ENCODE measurements at places on chromosomes 6 and 20.

GRCh38 chr6:31037682-31038081 is 27.4 kb downstream of the MUC22 start:
- no peak for DNase-seq

DNA sequence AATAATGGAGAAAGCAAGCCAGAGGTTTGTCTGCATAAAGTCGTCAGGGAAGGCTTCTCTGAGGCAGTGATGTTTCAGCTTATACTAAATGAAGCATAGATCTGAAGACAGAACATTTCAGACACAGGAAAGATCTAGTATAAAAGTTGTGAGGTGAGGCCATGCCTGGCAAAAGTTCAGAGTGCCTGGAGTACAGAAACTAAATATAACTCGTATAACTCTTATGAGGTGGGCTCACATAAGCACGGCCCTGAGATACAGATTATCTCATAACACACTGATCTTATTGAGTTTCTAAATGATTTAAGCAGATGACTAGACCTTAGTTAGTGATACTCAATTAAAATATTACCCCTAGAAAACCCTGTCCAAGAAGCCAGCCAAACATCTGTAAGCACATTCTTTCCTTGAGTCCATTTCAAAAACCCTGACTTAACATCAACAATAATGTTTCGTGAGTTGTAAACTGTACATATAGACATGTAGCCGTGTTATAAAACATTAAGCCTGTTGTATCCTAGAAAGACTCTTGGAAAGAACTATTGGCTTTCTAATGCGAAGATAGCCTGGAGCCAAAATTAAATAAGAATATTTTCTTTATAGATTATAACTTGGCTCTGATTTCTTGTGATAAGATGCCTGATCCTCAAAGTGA is 667.6 kb downstream of the TENT5A start:
- DNase-seq = no peak

GRCh38 chr6:75101896-75102295 is 104.0 kb downstream of the COL12A1 start:
- DNase-seq = no peak

DNA sequence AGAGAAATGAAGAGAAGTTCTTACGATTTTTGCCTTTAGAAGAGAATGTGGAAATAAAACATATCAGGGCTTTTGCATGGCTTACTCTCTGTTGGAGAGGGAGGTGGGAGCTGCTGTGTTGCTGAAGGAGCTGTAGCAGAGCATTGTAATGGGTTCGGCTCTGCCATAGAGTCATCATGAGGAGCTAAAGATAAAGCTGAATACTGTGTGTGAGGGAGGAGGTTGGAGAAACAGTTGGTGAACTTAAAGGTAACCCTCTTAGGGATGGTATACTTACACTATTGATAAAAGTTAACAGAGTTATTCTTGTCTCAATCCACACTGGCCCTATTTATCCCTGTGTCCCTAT is 34.8 kb downstream of the CTNNBL1 start:
- no peak for DNase-seq

- DNase-seq = no peak
Observed at GRCh38 chr20:51497542-51498467, 44.7 kb downstream of the NFATC2 start.

GRCh38 chr6:30363459-30363858 is 18.5 kb downstream of the RPP21 start:
- DNase-seq = no peak

DNA sequence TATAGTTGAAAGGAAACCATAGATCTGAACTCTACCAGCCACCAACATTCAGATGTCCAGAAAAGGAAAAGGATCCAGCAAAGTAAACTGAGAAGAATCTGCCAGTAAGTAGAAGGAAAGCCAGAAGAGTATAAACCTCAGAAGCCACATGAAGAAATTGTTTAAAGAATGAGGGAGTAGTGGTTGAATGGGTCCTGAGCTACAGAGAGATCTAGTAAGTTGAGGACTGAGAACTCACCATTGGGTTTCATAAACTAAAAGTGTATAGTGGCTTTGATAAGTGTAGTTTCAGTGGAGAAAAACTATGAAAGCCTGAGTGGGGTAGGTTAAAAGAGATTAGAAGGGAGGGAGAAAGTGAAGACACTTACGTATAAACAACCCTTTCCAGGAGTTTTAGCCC is 32.0 kb upstream of the SUMO4 start:
- DNase-seq = no peak

GRCh38 chr6:21750575-21750974 is 157.0 kb downstream of the SOX4 start:
- no peak for DNase-seq

GRCh38 chr6:37501632-37502491 is 2.2 kb upstream of the CCDC167 start:
- DNase-seq = no peak

- DNase-seq = no peak
Observed at GRCh38 chr6:123380257-123380656, 256.5 kb downstream of the TRDN start.

DNA sequence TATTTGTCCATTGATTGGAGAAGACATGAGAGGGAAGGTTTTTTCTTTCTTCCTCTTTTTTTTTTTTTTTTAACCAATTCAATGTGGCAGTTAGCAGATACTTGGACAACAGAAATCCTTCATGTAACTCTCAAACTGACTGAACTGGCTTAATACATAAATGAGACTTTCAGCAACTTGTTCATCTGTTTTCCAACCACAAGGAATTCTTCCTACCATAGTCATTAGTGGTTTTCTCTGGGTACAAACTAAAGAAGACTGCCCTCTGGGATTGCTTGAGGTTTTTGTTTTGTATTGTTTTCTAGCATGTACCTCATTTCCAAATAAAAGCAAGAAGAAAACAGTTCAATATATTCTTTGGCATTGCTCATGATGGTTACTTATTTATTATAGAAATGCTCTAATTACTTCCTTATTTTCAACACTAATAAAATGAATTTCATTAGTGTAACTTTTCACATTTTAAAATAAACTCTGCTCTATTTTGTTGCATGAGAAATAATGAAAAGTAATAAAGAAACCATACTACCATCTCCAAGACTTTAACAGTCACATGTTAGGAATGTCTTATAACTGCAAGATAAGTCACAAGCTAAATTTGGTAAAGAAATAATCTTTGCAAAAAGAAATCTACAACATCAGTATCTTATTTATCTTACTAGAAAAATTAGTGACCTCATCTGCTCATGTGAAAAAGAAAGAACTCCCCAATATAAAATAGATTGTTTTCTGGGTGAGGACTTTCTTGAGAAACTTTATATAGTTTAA is 52.0 kb downstream of the ME1 start:
- DNase-seq = no peak

- no peak for DNase-seq
Observed at GRCh38 chr20:60220706-60221105, 262.5 kb downstream of the CDH26 start.

GRCh38 chr6:101393251-101393828 is at the start of gene GRIK2:
TSS of gene GRIK2 (plus strand) at chr6:101393708.
- no peak for DNase-seq

DNA sequence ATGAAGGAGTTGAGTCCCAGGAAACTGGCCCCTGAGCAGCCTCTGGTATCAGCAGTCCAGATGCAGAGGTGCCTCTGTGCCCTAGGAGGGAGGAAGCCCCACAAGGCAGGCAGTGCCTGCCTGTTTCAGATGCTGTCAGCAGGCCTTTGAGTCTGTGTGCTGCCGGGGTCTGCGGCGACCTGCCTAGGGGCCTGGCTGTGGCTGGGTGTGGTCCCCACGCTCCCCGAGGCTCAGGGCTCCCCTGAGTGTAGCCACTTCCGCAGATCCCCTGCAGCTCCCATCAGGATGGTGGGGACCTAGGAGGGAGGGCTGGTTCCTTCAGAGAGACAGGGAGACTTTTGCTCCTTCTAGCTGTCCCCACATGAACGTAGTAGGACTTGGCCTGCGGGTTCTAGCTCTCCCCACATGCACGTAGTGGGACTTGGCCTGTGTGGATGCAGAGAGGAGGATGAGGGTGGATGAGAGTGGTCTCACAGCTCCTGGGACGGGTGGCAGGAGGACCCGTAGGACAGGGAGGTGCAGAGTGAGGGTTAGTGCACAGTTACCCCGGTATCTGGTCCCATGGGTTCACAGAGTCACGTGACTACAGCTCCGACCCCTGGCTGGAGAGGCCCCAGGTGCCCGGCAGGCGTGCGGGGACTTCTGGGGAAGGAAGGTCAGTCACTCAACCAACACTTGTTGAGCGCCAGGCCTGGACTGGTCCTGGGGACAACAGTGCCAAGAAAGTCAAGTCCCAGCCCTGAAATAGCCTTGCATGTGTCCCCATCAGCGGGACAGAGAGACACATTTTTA is 41.0 kb downstream of the CDH4 start:
- no peak for DNase-seq

GRCh38 chr6:148790817-148791216 is 44.0 kb downstream of the UST start:
- no peak for DNase-seq

GRCh38 chr6:44309092-44309491 is 4.1 kb downstream of the AARS2 start:
- no peak for DNase-seq

DNA sequence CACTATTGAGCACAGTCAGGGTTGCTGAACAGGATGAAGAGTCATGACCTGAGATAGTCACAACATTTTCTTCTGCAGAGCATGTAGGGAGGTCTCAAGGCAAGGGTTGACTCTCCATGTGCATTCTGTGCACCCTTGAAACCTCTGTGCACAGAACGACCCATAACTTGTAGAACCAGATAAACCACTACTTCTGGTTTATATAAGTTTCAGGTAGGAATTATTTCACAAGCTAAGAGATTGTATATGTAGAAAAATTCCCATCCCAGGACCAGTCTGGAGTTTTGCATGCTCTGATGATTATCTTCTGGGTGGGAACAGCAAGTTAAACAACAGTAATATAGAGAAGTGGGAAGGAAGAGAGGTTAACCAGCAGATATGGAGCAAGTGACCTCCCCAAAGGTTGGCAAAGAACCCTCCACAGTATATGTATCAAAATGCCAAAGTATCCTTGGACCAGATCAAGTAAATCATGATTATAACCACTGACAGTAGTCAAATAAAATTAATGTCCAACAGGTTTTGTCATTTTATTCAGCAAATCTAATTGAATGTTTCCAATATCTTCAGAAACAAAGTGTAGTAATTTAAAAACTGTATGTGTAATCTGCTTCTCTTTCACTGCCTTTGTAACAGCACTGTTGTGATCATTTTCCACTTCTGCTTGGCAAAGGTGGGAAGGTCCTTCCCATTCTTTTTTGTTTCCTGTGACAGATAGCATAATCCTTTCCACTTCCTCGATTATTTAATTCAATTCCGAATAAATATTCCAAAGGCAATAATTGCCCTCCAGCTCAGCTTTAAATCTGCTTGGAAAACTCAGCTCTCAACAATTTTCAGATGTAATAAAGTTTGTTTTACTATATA is 104.4 kb downstream of the SYNE1 start:
- no peak for DNase-seq

GRCh38 chr6:133549371-133549801 is 308.2 kb downstream of the EYA4 start:
- no peak for DNase-seq

GRCh38 chr6:62236784-62237183 is 49.2 kb downstream of the KHDRBS2 start:
- DNase-seq = no peak

GRCh38 chr6:112252571-112253497 is 1.5 kb downstream of the LAMA4 start:
- no peak for DNase-seq

DNA sequence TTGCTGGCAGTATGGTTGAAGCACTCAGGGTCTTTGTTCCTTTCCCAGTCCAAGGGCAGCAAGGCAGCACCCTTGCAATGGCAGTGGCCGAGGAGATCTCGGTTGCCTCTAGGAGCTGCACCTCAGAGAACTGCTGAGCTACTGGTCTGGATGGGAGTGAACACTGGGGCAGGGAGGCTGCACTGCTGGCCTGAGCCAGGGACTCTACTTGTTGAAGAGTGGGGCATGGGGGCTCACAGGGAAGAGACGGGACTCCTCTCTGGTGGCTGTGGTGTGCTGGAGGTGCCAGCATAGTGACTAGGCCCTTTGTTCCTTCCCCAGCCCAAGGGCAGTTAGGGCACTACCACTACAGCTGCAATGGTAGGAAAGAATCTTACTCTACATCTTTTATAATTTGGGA is 203.0 kb downstream of the ZDHHC14 start:
- DNase-seq = no peak

GRCh38 chr20:20204256-20204655 is 151.9 kb downstream of the CFAP61 start:
- no peak for DNase-seq

GRCh38 chr6:89411145-89412070 is 665 bp downstream of the RRAGD start:
- no peak for DNase-seq

GRCh38 chr20:57660922-57661745 is 40.9 kb upstream of the ZBP1 start:
- no peak for DNase-seq

- no peak for DNase-seq
Observed at GRCh38 chr6:130070792-130071191, 52.4 kb downstream of the L3MBTL3 start.

DNA sequence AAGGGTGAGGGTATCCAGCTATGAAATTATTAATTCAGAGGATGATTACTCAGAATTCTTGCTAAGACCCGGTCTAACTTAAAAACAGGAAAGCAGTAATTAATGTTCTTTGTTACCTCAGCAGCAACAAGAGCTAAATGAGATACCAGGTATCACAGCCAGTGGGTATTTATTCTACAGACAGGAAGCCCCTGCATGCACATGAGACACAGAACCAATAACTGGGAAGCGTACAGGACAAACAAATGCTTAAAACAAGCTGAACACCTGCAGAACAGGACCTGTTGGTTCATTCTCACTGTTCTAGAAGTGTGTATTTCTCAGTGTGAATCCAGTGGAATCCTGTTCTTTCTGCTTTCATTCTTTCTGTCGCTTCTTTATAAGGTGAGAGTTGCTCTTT is 30.9 kb downstream of the SCML4 start:
- no peak for DNase-seq

GRCh38 chr20:23622839-23623343 is 14.9 kb downstream of the CST3 start:
- no peak for DNase-seq

DNA sequence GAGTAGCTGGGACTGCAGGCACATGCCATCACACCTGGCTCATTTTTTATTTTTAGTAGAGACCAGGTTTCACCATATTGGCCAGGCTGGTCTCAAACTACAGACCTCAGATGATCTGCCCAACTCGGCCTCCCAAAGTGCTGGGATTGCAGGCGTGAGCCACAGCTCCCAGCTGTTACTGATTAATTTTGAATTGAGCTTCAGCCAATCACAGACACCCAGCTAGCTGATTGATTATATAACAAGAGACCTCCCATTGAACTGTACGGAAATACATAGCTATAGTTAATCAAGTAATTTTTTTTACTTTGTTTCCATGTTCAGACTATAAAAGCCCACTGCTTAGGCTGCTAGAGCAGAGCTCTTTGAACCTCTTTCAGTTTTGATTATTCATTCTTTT is 31.6 kb downstream of the PKIB start:
- no peak for DNase-seq

- no peak for DNase-seq
Observed at GRCh38 chr6:68237205-68237604, 397.9 kb upstream of the ADGRB3 start.
